ENCODE measurements at places on chromosomes 12 and 14. TPM values are rescaled to one million over a fixed set of nuclear protein-coding genes. Genes with fewer than 3 reads are reported as not detected.

The GPRC5D gene
- 0.12 TPM for total RNA-seq

The BRI3BP gene
- total RNA-seq: 3.0 TPM

The RNASE3 gene
- total RNA-seq: not detected

The SRRM4 gene
- not detected for total RNA-seq

The KCNJ8 gene
- total RNA-seq: 8.9 TPM

The SLC39A5 gene
- total RNA-seq: not detected

The KITLG gene
- total RNA-seq: 9.9 TPM

The LRP1 gene
- 245 TPM for total RNA-seq

The EGLN3 gene
- total RNA-seq: 1.3 TPM

The ADGRD1 gene
- 0.15 TPM for total RNA-seq

The FGD4 gene
- 6.4 TPM for total RNA-seq

The PRIMA1 gene
- not detected for total RNA-seq

The DHRS2 gene
- 0.08 TPM for total RNA-seq

The NT5DC3 gene
- 3.6 TPM for total RNA-seq

The CARMIL3 gene
- total RNA-seq: 0.08 TPM

The NELL2 gene
- not detected for total RNA-seq

The HOXC9 gene
- not detected for total RNA-seq

The GUCY2C gene
- total RNA-seq: not detected

The FSCB gene
- not detected for total RNA-seq

The RIPK3 gene
- 0.23 TPM for total RNA-seq

The ACYP1 gene
- 8.5 TPM for total RNA-seq

The CLEC6A gene
- total RNA-seq: not detected

The SLC41A2 gene
- 20.2 TPM for total RNA-seq

The KRT3 gene
- total RNA-seq: not detected

The RASAL1 gene
- not detected for total RNA-seq

The HSPB8 gene
- 10.6 TPM for total RNA-seq

The POMT2 gene
- total RNA-seq: 10.1 TPM

The CEP83 gene
- 6.7 TPM for total RNA-seq

The COL2A1 gene
- total RNA-seq: not detected

The INSM2 gene
- not detected for total RNA-seq

The KRT73 gene
- total RNA-seq: not detected

The TSPAN9 gene
- 76.8 TPM for total RNA-seq

The FAM90A1 gene
- 0.35 TPM for total RNA-seq

The TMEM119 gene
- 6.1 TPM for total RNA-seq

The NKX2-1 gene
- not detected for total RNA-seq

The RNF212B gene
- not detected for total RNA-seq

The RND1 gene
- total RNA-seq: 5.6 TPM

The CDC42BPB gene
- total RNA-seq: 77.9 TPM

The RPGRIP1 gene
- total RNA-seq: under 0.01 TPM

The ESR2 gene
- not detected for total RNA-seq

The GALNT4 gene
- total RNA-seq: 6.7 TPM

The KLHL33 gene
- 0.23 TPM for total RNA-seq

The COQ5 gene
- total RNA-seq: 39.1 TPM

The C12orf50 gene
- total RNA-seq: not detected

The ZNF891 gene
- 0.94 TPM for total RNA-seq

The ABCD2 gene
- total RNA-seq: 0.12 TPM

All from smooth muscle cell of the coronary artery (primary cell).